ENCODE measurements at places on chromosomes 13 and 19.

GRCh38 chr13:112457081-112457480 is 80.9 kb downstream of the SPACA7 start:
- no peak for DNase-seq

GRCh38 chr19:30896554-30896953 is 452.7 kb downstream of the TSHZ3 start:
- no peak for DNase-seq

GRCh38 chr19:48659768-48660167 is 13.0 kb downstream of the NTN5 start:
- no peak for DNase-seq

DNA sequence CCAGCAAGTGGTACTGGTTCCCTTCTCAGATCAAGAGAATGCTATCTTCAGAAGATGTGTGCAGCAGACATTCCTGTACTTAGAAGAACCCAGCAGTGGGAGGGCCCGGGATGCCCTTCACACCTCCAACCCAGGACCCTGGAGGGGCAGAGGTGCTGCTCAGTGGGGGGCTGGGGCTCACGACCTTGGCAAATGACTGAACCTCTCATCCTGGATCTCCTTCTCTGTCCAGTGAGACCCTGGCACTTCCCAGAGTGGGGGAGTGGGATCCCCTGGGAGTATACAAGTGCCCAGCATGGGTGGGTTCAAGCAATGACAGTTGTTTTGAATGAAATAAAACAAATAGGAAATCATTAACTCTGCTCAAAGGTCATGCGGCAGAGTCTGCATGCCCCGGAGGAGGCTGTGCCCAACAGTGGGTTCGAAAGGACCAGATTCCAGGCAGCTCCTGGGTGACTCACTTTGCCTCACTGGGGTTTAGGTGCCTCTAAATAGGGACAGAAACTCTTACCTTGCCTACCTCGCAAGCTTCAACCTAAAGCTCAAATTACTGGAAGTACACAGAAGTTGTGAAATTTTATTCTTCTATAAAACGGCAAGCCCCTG is 26.9 kb downstream of the GGACT start:
- no peak for DNase-seq

GRCh38 chr13:43879755-43880181 is at the start of gene LACC1:
TSS of gene LACC1 (plus strand) at chr13:43879904. CDS start at chr13:43880986, 1,082 bp downstream.
- no peak for DNase-seq

GRCh38 chr13:53127373-53127772 is 98.8 kb downstream of the OLFM4 start:
- DNase-seq = peak; percentile 53

DNA sequence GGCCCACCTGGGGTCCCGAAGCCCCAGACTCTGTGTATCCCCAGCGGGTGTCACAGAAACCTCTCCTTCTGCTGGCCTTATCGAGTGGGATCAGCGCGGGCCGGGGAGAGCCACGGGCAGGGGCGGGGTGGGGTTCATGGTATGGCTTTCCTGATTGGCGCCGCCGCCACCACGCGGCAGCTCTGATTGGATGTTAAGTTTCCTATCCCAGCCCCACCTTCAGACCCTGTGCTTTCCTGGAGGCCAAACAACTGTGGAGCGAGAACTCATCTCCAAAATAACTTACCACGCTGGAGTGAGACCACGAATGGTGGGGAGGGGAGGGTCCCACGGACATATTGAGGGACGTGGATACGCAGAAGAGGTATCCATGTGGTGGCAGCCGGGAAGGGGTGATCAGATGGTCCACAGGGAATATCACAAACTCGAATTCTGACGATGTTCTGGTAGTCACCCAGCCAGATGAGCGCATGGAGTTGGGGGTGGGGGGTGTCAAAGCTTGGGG is 1.0 kb upstream of the ICAM5 start:
- DNase-seq = peak; percentile 79

GRCh38 chr13:75333103-75333502 is 148.9 kb downstream of the TBC1D4 start:
- no peak for DNase-seq

DNA sequence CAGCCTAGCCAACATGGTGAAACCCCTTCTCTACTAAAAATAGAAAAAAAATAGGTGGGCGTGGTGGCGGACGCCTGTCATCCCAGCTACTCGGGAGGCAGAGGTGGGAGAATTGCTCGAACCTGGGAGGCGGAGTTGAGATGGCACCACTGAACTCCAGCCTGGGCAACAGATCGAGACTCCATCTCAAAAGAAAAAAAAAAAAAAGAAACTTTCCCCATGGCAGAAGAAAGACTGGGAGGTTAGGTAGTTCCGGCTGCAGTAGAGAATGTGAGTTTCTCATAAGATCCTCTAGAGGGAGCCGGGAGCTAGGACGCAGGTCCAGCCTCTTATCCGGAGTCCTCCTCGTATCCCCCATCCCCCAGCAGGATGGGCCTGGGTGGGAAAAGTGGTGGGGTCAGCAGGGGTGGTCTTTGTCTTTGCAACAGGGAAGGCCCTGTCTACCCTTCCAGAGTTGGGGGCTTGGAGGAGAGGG is 13.2 kb upstream of the CREB3L3 start:
- DNase-seq = peak; percentile 73

DNA sequence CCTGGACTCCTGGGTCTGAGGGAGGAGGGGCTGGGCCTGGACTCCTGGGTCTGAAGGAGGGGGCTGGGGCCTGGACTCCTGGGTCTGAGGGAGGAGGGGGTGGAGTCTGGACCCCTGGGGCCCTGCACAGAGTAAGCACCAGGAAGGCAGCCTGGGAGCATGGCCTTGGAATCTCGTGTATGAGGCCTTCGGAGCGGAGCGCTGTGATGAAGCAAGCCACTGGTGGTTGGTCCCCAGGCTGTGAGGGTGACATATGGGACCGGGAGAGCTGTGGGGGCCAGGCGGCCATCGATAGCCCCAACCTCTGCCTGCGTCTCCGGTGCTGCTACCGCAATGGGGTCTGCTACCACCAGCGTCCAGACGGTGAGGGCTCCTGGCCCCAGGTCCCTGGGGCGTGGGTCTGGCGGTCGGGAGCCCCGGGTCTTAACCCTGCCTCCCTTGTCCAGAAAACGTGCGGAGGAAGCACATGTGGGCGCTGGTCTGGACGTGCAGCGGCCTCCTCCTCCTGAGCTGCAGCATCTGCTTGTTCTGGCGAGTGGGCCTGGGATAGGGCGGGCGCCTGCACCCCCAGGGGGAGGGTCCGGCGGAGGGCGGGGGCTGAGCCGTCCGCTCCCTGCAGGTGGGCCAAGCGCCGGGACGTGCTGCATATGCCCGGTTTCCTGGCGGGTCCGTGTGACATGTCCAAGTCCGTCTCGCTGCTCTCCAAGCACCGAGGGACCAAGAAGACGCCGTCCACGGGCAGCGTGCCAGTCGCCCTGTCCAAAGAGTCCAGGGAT is 918 bp downstream of the TMEM190 start:
- no peak for DNase-seq

DNA sequence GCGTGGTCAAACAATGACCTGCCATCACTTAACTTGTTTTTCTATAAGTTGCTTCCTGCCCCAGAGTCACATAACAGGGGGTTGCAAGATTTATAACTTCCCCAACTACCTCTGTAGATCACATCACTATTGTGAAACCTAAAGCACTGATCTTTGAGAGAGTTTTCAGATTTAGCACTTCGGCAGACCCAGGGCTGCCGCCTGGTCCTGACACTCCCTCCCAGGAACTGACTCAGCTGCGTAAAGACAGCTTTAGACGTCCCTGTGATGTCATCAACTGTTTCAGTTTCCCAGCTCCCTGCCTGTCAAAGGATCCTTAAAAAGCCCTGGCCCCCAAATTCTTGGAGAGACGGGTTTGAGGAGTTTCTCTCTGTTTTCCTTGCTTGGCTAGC is 33.3 kb downstream of the IGFL2 start:
- DNase-seq = peak; percentile 63

GRCh38 chr19:43498233-43498842 is 6.2 kb downstream of the PHLDB3 start:
- DNase-seq = no peak

DNA sequence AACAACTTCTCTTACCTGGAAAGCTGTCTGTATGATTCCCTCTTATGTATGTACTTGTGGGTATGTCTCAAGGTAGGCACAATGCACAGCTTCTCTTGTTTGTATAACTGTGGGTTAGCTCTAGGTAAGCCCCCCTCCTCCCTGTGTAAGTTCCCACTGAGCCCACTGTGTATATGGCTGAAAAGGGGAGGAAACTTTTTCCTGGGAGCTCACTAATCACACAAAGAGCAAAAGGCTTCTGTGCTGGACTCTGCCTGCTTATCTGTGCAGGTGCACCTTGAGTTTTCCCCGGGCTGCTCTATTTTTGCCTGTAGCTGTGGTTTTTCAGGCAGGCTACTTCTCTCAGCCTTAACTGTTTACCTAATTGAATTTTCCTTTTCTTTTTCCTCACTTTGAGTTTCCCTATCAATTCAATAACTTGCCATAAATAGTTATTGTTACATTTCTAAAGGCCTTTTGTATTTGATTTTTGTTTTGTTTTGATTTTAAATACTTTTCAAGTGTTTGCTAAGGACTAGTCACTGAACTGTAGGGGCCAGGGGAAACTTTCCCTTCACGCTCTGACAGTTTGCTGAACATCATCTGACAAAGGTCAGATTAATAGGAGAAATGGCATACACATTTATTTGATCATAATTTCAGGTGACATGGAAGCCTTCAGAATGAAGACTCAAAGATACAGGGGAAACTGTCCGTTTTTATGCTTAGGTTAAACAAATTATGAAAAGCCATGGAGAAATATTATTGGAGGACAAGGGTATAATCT is 423.5 kb upstream of the ATXN8OS start:
- DNase-seq = no peak

GRCh38 chr19:45505151-45505995 is 1.9 kb upstream of the VASP start:
- DNase-seq = peak; percentile 70

GRCh38 chr13:31853643-31854326 is 114.5 kb downstream of the RXFP2 start:
- no peak for DNase-seq
